Activated naive CD8-positive, alpha-beta T cell treated with anti-CD3 and anti-CD28 coated beads for 36 hours (primary cell): ENCODE measurements at places on chromosomes 12 and 14.

- no peak for DNase-seq
Observed at GRCh38 chr12:92905258-92905810, 23.8 kb downstream of the EEA1 start.

GRCh38 chr12:111270239-111270638 is 98.7 kb downstream of the PHETA1 start:
- DNase-seq: no peak

GRCh38 chr12:14993537-14994266 is 20.9 kb downstream of the PDE6H start:
- DNase-seq: peak; percentile 12

- no peak for DNase-seq
Observed at GRCh38 chr12:42854208-42854607, 264.7 kb upstream of the PRICKLE1 start.

DNA sequence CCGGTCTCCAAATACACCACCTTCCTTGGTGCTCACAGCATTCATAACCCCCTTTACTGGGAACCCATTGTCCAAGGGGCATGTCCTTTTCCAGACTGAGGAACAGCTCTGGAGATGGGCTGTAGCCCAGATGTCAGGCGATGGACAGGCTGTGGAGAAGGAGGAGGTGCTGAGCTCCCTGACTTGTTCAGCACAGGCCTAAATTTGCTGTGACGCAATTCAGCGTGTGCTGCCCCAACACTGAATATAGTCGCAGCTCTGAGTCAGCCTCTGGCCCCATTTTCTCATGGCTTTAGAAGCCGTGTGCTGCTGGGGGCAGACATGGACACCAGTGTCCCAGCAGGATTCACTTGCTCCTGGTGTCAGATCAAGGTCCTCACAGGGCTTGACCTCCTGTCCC is 269.1 kb downstream of the EMP1 start:
- DNase-seq: no peak

- DNase-seq: no peak
Observed at GRCh38 chr14:72883109-72883508, 10.8 kb downstream of the DPF3 start.

DNA sequence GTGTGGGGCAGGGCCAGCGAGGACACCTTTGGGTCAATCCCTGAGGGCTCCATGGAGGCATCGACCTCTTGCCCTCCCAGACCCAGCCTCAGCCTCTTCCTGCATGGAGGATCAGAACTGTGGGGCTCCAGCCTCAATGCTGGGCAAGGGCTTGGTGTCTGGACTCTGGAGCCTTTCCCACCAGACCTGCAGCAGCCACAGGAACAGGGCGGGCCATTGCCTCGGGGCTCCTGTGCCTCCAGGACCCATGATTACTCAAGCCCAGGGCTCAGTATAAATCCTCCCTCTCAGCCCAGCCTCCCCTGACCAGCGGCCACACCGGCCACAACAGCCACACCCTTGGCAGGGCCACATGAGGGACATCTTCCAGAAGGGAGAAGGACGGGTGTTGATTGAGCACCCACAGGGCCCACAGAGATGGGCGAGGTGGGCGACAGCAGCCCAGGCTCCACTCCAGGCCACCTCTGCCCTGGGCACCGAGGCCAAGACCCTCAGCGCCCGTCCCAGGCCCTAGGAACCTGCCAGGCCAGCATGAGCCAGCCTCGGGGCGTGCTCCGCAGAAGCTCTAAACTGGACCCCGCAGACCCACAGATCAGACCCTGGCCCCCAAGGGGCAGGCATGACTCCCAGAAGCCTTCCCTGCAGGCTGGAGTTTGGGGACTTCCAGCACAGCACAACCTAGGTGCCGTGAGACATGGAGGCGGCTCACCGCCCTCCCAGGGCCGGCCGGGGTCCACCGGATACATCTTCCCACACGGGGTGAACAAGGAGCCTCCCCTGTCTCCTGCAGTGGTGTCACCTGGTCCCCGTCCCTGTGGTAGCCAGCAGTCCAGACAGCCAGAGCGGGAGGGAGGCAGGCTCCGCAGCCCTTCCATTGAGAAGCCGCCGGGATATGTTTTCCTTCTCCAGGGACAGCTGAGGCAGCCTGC is 25.1 kb downstream of the NCOR2 start:
- DNase-seq: no peak

DNA sequence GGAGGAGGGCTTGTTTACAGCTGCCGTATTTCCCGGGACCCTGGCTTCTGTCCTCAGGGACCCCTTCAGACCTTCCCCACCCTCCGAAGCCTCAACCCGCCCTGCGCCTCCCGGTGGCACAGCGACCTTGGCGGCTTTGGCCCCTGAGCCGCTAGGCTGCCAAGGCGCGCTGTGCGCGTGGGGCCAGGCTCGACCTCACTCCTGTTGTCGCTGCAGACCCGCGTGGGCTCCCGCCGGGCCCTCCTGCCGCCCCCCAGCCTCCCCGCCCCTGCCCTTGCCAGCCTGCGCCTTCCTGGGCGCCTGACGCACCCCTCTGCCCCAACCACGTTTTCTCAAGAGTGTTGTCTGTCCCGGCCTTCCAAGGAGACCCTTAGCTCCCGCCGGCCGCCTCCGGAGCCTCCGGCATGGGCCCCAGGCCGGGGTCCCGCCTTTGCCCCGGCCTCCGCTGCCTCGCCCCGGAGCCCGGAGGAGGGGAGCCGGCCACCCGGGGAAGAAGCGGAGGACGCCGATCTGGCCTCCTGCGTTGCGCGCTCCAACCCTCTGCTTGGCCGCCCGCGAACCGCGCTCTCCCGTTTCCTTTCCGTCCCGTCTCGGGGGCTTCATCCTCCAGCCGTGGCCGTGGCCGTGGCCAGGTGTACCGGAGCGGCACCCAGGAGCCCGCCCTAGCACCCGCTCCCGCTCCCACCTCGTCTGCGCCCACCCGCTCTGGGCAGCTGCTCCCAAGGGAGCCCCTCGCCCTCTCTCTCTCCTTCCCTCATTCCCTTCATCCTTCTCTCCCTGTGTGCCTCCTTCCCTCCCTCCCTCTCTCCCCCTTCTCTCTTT is 19.9 kb downstream of the PPP2R5C start:
- peak; percentile 52 for DNase-seq

- no peak for DNase-seq
Observed at GRCh38 chr12:102682366-102683289, 202.3 kb upstream of the IGF1 start.

DNA sequence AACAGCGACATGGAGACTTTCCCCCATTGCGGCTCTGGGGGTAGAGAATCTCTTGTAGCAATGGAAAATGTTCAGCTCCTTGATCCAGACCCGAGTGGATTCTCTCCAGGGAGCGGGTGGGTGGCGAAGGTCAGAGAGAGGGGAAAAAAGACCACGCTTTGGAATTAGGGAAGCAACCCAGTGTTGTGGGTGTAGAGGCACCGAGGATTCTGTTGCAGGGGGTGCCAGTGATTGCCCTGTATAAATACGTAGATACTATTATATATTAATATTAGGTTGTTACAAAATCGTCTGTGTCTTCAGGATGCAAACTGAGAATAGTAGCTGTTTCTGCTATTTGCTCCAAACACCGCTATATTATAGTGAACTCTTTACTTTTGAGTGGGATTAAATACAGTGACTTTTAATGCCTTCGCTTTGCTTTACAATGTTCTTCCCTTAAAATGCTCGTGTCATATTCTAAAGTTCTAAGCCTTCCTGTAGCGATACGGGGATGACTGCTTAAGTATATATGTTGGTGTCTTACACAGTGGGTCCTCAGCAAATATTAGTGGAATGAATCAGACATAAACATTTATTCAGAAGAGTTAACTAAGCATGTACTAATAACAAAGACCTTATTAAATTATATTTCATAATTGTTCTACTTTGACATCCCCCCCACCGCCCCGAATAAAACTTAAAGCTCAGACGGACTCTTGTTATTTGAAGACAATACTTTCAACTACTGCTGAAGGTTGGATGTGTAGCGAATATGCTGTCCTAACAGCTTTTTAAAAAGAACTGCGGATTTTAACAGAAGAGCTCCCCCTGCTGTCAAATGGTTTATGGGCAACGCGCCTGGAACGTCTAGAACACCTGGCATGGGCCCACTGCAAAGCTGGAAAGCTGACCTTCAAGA is 136.4 kb upstream of the KRAS start:
- DNase-seq: peak; percentile 72

DNA sequence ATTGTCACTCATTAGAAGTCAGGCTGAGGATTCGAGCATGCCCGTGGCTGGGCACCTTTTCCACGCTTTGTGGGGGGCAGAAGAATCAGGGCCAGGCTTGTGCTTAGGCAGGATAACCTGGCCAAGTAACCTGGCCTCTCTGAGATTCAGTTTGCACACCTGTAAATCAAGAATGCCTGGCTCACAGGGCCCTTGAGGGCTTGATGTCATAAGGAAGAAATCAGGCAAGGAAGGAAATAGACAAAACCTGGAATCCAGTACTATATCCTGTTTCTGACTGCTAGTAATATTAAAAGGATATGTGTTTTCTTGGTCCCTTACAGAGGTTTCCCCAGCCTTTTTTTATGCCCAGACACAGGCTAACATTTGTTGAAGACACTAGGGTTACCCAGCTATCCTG is 91.9 kb downstream of the SAMD4A start:
- DNase-seq: no peak

DNA sequence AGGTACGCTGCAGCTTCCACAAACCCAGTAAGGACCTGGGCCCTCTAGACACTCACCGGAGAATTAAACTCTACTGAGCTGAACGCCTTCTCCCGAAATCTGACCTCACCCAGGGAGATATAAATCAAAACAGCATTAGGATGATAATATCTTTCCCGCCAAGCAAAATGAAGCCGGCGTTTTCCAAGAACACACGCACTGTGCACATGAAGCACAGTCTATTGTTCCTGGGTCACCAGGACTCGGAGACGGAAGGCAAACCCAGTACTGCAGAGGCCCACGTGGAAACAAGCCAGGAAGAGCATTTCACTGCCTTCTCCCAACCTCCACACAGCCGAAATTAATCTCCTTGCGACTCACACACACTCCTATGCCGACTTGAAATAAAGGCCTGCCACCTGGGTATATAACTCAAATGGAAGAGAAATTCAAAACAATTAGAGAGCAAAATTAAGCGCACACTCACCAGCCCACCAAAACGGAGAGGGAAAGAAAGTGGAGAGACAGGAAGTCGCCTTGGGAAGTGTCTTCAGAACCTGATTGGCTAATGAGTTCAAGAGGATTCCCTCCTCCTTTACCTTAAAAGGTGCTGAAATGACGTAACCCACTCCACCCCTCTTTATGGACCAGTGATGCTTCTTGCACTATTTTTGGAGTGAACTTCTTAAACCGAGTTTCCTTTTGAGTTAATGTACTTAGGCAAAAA is at the start of gene CCNB1IP1:
Gene CCNB1IP1, minus strand, starts transcription at position 492 of the 706 bp plus-strand sequence. CDS start 16,756 bp downstream, outside the sequence.
- DNase-seq: peak; percentile 31

DNA sequence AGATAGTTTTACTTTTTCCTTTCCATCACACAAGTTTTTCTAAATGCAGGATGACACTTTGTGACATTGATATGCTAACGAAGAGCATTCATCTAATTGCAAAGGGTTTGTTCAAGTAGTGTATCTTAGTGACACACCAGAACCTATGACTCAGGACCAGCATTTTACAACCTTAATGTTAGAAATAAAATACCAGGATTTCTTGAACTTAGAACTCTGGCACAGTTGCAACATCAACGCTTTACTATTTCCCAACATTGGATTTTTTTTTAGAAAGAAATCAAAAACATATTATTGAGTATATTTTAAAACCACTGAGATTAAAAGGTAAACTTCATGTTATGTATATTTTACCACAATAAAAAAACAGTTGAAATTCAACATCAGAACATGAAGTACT is 17.9 kb upstream of the PLEKHG6 start:
- DNase-seq: no peak

DNA sequence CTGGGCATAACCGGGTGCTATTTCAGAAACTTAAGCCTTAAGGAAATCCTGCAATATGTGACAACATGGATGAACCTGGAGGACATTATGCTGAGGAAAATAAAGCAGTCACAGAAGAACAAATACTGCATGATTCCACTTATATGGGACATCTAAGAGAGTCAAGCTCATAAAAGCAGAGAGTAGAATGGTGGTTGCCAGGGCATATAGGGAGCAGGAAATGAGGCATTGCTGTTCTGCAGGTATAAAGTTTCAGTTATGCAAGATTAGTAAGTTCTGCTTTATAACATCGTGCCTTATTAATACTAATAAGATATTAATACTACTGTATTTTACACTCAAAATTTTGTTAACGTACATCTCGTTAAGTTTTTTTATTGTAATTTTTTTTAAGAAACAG is 124.2 kb upstream of the ATF1 start:
- DNase-seq: no peak

GRCh38 chr12:1504895-1505311 is 89.5 kb downstream of the FBXL14 start:
- DNase-seq: peak; percentile 8

DNA sequence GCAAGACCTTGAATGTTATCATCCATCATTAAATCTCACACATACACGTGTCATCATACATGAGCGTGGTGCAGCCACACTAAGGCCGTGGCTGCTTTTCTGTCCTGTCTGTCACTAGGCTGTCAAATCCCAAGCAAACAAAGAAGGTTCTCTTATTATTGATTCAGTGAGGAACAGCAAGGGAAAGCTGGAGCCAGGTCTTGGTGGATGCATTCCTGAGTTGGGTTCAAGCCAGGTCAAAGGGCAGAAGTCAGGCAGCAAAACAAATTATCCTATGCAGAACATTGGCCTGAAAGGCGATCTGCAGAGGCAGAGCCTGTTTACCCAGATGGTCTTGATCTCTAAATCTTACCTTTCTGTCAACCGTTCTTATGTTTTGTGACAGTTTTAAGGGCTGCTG is 252.3 kb downstream of the NEDD1 start:
- DNase-seq: no peak

GRCh38 chr12:18798535-18799361 is 60.8 kb downstream of the CAPZA3 start:
- DNase-seq: no peak

DNA sequence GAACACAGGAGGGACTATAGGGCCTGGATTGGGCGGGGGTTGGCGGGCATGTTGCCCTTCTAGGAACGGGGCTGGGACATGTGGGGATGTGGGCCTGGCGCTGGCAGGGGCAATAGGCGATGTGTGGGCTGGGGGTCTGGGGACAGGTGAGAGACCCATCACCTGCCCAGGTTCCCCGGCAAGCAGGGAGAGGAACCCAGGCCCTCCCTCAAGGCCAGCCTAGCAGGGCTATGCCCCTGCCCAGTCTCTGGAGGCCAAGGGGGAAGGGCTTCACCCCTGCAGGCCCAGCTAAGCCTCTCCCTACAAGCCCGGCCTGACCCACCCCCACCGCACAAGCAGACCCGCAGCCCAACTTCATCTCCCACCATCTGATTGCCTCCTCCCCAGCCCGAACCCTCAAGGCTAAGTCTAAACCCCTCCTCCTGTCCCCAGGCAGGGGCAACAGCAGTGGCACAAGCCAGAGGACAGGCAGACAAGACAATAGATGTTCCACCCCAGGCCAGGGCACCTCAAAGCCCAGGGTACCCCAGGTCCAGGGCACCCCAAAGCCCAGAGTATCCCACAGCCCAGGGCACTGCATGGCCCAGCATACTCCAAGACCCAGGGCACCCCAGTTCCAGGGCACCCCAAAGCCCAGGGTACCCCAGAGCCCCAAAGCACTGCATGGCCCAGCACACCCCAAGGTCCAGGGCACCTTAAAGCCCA is 6.5 kb downstream of the JAG2 start:
- no peak for DNase-seq
